ENCODE measurements at places on chromosomes 6 and 20. TPM values are rescaled to one million over a fixed set of nuclear protein-coding genes. Genes with fewer than 3 reads are reported as not detected.

Gene NKX2-4
- total RNA-seq, result not detected

DNA sequence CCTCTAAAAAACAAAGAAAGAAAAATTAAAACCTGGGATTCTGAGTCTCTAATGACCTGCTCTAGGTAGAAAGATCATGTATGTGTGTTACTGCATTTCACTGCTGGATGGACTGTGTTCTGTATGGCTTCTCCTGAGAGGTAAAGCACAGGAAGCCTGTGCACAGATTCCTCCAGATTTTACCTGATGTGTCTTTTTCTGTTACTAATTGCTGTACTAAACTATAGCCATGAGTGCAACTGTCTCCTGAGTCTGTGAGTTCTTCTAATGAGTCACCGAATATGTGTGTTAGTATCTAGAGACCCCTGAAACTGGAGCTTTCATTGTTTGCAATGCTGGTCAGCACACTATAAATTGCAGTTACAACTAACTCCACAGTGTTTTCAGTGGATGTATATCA lies 270.8 kb downstream of the CDKAL1 start:
- DNase-seq, result no peak
- H3K4me1 ChIP-seq, result no peaks in the 10 kb centered on the region
- no peak overlapping the region for H3K4me3 ChIP-seq
- H3K27me3 ChIP-seq, result no peaks in the 10 kb centered on the region
- no peak overlapping the region for H3K27ac ChIP-seq

DNA sequence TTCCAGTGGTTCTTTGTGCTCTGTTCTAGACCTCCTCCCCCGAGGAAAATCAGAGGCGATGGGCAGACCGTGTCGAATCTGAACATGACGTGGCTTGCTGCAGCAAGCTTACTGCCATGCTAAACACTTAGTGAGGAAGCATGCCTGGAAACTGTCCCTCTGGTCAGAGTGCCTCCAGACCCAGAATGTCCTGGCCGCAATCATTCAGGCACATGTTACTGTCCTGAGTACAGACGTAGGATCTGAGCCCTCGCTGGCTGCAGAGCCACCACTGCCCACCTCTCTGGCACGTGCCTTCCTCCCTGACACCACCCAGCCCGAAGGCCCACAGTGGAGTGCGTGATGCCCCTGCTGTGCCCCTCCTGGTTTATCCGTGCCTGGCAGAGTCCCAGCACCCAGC lies 163.6 kb downstream of the SYNDIG1 start:
- no peaks in the 10 kb centered on the region for H3K4me1 ChIP-seq
- H3K27me3 ChIP-seq, result no peaks in the 10 kb centered on the region
- no peaks in the 10 kb centered on the region for H3K36me3 ChIP-seq
- H3K4me3 ChIP-seq, result no peak overlapping the region
- H3K27ac ChIP-seq, result no peak overlapping the region

GRCh38 chr6:139172567-139172966 lies 37.7 kb downstream of the HECA start:
- H3K4me1 ChIP-seq, result no peaks in the 10 kb centered on the region
- no peak overlapping the region for H3K27ac ChIP-seq
- DNase-seq, result no peak
- peaks cover 39% of the 10 kb centered on the region for H3K36me3 ChIP-seq
- no peak overlapping the region for H3K4me3 ChIP-seq
- no peaks in the 10 kb centered on the region for H3K27me3 ChIP-seq

Gene SGK2
- not detected for total RNA-seq

Gene SIRPB2
- 1.2 TPM for total RNA-seq

GRCh38 chr6:169171016-169171415 lies 82.6 kb downstream of the THBS2 start:
- no peaks in the 10 kb centered on the region for H3K4me1 ChIP-seq
- H3K27ac ChIP-seq, result no peak overlapping the region
- H3K4me3 ChIP-seq, result no peak overlapping the region
- no peaks in the 10 kb centered on the region for H3K27me3 ChIP-seq

Measured in psoas muscle (tissue), 8 donors.